Right lobe of liver (tissue), 6 donors: ENCODE measurements at places on chromosomes 4 and X. TPM values are rescaled to one million over a fixed set of nuclear protein-coding genes. Genes with fewer than 3 reads are reported as not detected.

The SORBS2 gene
- 102 TPM for total RNA-seq

The HDX gene
- 1.4 TPM for total RNA-seq

- no peak for DNase-seq
Measured at GRCh38 chr4:40769266-40769665, 19.5 kb downstream of the NSUN7 start.

The ZNF41 gene
- total RNA-seq = 3.5 TPM

DNA sequence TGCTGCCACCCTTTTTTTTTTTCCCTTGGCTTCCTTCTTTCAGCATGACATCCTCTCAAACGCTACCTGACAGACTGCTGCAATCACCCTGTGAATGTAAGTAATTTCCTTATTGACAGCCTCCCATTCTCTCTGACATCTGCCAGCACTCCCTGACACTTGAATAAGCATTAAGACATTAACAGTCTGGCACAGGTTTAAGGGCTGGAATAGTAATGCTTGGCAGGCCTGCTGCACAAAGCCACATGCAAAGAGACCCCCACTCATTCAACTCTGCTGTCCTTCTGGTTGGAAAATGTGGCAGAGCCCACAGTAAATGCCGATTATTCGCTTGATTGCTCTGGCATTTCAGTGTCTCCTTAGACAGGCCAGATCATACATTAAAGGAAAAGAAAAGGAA is 28.1 kb upstream of the RASGEF1B start:
- DNase-seq = no peak

- no peak for DNase-seq
Measured at GRCh38 chrX:24340501-24340900, 19.9 kb upstream of the SUPT20HL1 start.

DNA sequence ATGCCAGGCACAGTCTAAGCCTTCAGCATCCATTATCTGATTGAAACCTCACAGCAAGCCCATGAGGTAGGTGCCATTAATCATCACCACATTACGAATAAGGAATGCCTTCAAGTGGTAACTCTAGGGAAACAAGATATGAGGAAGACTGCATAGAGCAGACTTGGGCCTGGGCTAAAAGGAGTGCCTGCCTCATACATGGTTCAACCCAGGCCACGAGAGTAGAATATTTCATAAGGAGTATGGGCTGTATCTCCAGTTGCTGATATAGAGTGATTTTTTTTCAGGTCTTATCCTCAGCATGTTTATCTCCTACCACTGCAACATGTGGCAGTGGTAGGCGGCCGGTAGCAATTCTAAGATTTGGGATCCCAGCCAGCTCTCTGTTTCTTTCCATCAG is 51.7 kb downstream of the ATP11C start:
- DNase-seq = no peak

- no peak for DNase-seq
Measured at GRCh38 chrX:150298841-150299551, 64.1 kb upstream of the MAMLD1 start.

GRCh38 chr4:20403290-20403689 is 151.6 kb downstream of the SLIT2 start:
- no peak for DNase-seq

DNA sequence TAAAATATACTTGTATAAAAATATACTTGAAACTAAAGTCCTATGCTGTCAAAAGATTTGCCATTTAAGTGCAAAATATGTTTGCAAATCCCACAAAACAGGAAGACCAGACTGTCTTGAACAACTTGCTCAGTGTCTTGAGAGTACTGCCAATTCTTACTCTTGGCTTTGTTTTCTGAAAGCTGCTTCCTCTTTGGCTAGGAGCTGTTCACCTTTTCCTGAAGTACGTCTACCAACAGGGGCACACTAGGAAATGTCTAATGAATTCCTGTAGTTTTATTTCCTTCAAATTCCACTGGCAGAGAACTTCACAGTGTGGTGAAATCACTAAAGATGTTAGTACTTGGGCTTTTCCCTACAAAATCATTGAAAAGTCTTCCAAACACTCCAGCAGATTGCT is 46.4 kb upstream of the ABCG2 start:
- DNase-seq = no peak

DNA sequence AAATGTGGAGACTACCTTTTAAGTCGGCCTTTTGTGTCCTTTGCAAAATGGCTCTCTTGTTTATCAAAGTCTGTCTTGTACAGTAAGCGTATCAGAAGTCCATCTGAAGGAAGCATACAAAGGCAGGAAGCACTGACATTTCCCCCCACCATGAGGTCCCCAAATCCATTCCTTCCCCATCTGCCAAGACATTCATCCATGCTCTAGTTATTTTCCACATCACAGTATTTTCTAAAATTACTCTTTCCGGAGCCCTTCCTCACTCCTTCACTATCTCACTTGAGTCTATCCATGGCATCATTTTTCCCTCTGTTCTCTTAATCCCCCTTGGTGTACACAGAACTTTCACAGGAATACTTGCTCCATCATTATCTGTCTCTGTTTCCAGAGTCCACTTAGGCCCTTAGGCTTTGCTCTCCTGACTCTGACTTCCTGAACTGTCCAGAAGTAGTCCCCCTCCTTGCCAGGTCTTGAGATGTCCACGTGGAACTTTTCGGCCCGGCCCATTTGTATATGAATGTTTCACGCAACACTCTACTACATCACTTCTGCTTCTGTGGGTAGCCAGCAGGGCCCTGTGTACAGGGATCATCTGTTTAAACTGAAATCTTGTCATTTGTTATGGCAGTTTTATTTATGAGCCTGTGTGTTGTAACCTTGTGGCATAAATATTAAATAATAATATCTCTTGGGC is 2.1 kb downstream of the SEL1L3 start:
- DNase-seq = no peak

GRCh38 chr4:40750461-40751258 is 905 bp downstream of the NSUN7 start:
- no peak for DNase-seq

DNA sequence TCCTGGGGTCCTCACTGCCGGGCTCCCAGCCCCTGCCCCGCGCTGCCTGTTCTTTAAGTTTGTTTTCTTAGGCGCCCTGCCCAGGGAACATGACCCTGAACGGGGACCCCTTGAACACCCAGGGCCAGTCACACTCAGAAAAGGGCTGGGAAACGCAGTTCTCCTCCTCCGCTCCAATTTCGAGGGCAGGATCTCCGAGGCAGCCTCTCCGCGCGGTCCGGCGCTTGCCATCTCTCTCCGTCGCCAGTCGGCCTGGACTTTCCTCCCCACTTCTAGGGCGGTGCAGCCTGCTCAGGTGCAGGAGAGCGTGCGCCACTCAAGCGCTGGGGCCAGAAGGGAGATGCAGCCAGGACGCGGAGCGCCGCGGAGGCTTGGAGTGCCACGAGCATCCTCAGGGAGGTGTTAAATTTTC is 9.9 kb downstream of the PRDM8 start:
- peak; percentile 39 for DNase-seq

DNA sequence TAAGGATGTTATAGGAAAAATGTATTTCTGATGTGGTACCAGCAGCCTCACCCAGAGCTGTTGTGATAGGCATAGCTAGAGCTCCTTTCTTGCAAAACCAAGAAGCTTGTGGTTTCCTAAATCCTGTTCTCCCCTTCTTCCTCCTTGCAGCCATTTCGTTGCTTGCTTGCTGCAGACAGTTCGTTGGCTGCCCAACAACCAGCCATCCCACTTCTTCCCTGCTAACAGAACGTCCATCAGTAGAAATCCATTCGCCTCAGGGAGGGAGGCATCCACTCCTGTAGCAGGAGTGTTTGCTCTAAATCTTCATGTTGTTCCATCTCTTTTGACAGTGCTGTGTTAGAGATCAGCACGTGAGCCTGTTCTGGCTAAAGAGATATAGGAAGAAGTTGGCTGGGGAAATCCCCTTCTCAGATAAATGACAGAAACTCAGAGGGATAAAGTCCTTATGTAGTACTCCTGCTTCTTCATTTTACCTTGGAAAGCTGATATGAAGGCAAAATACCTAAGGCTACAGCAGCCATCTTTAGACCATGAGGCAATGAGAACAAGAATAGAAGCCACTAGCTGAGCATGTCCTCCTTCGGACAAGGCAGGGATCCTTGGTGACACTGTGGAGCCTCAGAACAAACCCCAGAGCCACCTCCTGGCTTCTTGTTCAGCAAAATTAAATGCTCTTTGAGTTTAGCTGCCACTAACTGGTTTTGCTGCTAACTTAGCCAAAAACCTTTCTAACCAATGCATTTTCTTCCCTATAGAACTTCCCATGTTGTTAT is 68.4 kb upstream of the RELL1 start:
- no peak for DNase-seq

- no peak for DNase-seq
Measured at GRCh38 chr4:76429636-76430035, 5.4 kb upstream of the SHROOM3 start.

The ARR3 gene
- total RNA-seq = not detected

GRCh38 chr4:80142394-80143306 is 54.7 kb upstream of the PRDM8 start:
- no peak for DNase-seq

The FGFBP1 gene
- total RNA-seq = not detected

DNA sequence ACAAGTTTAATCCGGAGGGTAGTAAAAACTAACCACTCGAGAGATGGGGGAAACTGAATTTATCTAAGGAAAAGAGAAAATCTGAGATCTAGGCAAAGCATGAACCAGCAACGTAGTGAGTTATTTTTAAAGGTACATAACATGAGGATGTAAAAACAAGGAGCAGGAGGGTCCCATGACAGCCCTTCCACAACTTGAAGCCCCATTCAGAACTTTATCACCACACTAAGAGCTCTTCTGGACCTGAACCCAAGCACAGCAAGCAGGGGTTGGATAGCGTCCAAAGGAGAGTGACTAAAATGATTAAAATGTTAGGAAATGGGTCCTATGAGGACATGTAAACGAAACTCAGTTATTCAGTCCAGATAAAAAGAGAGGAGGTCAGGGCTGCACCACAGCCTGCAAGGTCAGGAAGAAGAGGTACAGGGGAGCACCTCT is 16.2 kb downstream of the SH3RF1 start:
- peak; percentile 59 for DNase-seq

GRCh38 chr4:94605241-94605805 is 152.4 kb upstream of the BMPR1B start:
- DNase-seq = no peak

DNA sequence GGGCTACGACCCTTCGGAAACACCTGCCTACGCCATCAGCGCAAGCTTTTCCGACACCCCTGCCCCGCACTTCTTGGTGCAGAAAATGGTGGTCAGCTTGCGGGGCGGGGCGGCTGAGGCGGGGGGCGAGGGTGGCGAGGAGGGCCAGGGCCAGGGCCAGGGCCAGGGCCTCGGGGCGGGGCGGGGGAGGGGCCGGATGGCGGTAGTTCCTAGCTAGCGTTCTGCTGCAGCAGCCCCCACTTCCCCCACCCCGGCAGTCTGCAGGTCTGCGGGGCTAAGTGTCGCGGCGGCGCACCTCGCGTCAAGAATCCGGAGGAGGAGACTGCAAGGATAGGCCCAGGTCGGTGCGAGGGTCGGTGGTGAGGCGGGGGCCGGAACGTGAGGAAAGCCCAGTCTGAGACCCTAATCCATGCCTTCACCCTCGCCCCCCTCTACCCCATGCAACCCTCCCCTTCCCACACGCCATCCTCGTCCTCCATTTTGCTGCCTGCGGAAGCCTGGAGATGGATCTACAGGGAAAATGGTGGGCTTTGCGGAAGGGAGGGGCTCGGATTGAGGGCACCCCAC is 600 bp downstream of the BEX4 start:
- peak; percentile 37 for DNase-seq

- no peak for DNase-seq
Measured at GRCh38 chrX:119784747-119785446, 6.5 kb downstream of the RPL39 start.

The SMIM43 gene
- total RNA-seq = not detected

DNA sequence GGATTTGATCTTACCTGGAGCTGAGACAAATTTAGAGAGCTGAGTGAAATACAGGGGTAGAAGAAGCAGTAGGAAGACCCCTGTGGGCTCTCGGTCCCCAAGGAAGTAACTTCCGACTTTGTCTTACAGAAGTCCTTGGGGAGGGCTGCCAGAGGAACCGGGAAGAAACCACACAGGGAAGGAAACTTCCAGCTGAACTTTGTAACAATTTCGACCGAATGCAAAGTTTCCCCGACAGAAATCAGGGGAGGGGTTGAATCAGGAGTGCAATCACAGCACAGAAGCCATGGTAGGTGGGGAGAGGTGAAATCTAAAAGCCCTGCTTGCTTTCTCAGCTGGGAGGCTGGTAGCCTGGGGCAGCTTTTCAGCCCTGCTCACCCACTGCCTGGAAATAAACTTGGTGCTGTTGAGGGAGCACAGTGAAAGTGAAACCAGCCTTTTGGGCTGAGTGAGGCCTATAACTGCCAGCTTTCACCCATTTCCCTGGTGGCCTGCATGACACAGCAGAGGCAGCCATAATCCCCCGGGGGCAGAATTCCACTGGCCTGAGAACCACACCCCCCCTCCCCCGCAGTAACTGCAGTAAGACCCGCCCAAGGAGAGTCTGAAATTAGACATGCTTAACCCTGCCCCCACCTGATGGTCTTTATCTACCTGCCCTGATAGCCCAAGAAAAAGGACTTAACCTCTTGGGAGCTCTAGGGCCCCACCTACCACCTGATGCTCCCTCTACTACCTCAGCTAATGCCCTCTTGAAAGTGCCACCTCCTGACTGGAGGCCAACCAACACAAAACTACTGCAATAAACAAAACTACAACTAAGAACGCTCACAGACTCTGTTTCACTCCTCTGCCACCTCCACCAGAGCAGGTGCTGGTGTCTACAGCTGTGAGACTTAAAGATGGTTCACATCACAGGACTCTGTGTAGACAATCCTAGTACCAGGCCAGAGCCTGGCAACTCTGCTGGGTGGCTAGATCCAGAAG is 248.2 kb downstream of the PARM1 start:
- no peak for DNase-seq

The P2RY8 gene
- 0.87 TPM for total RNA-seq

The CT45A5 gene
- not detected for total RNA-seq

- no peak for DNase-seq
Measured at GRCh38 chr4:100517864-100518341, at the start of gene EMCN. Gene EMCN, minus strand, starts transcription at chr4:100518022. Its CDS starts 108 bp downstream, at chr4:100517914.

- DNase-seq = no peak
Measured at GRCh38 chr4:145609481-145610427, 9.4 kb upstream of the MMAA start.

- DNase-seq = no peak
Measured at GRCh38 chr4:118833192-118833820, 2.6 kb downstream of the SEC24D start.

DNA sequence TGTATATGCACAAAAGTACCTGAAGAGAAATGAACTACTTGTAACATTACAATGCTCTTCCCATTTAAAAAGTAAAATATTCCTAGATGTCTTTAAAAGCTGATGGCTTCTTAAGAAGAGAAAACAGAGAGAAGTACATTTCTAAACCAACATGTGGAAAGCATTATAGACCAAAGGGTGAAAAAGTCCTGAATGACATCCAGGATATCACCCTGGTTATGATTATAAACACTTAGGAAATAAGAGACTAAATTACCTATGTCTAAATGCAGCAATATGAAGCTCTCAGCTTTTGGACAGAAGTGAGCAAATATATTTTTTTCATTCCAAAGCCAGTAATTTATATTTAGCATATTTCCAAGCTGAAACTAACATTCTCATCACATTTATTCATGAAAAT is 21.7 kb upstream of the EGFL6 start:
- DNase-seq = no peak
